ENCODE measurements at places on chromosomes 16 and 17.

DNA sequence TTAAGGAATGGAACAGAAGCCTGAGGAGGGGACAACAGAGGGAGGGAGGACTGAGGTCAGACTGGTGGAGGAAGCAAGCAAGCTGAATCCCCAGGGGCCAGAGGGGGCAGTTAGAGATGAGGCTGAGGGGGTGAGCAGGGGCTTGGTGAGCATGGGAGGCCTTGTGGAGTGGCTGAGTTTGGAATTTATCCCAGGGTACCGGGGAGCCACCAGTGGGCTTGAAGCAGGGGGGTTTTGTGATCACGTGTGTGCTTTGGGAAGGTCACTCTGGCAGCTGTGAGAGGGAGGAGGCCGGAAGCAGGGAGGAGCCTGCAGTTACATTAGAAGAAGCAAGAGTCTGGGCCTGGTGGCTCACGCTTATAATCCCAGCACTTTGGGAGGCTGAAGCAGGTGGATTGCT lies 9.8 kb upstream of the CTCF start:
- no peak for DNase-seq
- no peaks in the 10 kb centered on the region for H3K27me3 ChIP-seq
- H3K36me3 ChIP-seq = no peaks in the 10 kb centered on the region

GRCh38 chr17:77120868-77121267 lies 19.9 kb upstream of the SEC14L1 start:
- no peak overlapping the region for H3K4me3 ChIP-seq
- peaks cover 22% of the 10 kb centered on the region for H3K4me1 ChIP-seq
- no peak for DNase-seq

GRCh38 chr17:64203630-64204029 lies 59.4 kb downstream of the TEX2 start:
- no peak overlapping the region for H3K27ac ChIP-seq
- no peak overlapping the region for H3K4me3 ChIP-seq
- H3K27me3 ChIP-seq = no peaks in the 10 kb centered on the region
- no peaks in the 10 kb centered on the region for H3K36me3 ChIP-seq
- no peak for DNase-seq

DNA sequence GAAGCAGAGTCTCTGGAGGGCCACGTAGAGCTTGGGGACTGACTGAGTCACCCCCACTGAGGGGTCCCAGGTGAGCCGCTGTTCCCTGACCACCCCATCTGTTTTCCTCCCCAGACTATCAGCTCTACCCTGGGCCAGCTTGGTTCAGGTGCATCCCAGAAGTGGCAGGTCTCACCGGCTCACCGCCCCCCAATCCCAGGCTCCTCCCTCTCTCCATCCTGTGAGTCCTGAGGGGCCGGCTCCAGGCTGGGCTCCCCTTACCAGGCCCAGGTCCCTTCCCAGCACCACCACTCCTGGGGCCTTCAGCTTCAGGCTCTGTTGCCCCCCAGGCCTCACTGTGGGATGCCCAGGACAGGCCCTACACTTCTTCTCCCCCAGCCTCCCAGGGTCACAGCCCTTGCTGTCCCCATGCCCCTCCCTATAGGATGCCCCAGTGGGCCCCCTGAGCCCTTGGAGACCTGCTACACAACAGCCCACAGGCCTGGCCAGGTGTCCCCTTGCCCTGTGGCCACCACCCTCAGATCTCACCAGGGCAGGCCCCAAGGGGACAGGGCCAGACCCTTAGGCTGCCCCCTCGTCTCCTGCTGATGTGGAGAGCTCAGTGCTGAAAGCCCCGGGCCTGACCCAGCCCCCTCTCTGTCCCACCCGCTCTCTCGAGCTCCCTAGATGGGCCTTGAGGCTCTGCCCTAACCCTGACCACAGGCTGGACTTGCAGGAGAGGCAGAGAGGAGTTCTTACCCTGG lies 40.4 kb downstream of the TNFRSF13B start:
- H3K4me3 ChIP-seq = no peak overlapping the region
- no peak for DNase-seq
- H3K36me3 ChIP-seq = no peaks in the 10 kb centered on the region
- H3K27me3 ChIP-seq = no peaks in the 10 kb centered on the region
- no peaks in the 10 kb centered on the region for H3K4me1 ChIP-seq
- H3K27ac ChIP-seq = no peak overlapping the region

DNA sequence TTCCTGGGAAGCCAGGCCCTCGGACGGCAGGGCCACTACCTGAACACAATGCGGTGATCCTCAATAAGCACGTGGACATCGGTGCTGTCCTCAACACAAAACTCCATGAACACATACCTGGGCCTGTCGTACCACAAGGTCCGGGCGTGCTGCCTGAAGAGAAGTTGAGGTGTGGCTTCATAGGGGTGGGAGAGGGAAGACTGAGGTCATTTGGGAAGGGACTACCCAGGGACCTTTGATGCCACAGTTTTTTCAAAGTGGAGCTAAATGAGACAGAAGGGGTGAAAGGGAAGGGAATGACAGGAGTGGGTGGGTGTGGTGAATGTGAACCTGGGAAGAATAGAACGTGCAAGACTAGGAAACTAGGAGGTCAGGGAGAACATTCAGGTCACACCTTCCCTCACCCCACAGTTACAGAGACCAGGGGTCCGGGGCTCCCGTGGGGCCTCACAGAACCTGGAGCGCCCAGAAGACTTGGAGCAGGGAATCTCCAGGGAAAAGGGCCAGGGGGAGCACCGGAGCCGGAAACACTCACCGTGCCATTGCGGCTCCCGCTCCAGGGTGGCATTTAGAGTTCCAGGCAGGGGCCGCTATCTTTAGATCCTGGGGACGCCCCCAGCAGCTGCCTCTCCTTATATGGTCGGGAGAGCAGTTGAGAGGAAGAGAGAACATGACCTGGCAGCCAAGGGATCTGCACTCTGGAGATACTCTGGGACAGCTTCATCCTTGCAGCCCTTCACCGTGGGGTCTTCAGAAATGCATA lies at the start of gene PTGES3L:
PTGES3L (minus strand) TSS at position 570 of the 763 bp plus-strand sequence; CDS start at position 543, 27 bp downstream.
- no peaks in the 10 kb centered on the region for H3K27me3 ChIP-seq
- H3K4me1 ChIP-seq = peaks cover 26% of the 10 kb centered on the region
- DNase-seq = no peak
- no peaks in the 10 kb centered on the region for H3K36me3 ChIP-seq
- peak within 1 kb of the TSS; percentile 88 for H3K4me3 ChIP-seq
- peak within 1 kb of the TSS; percentile 68 for H3K27ac ChIP-seq

GRCh38 chr17:9232591-9233270 lies 211.4 kb downstream of the NTN1 start:
- peaks cover 40% of the 10 kb centered on the region for H3K4me1 ChIP-seq
- peak overlapping the region; percentile 79 for H3K27ac ChIP-seq
- H3K27me3 ChIP-seq = no peaks in the 10 kb centered on the region
- H3K4me3 ChIP-seq = no peak overlapping the region
- DNase-seq = no peak
- no peaks in the 10 kb centered on the region for H3K36me3 ChIP-seq

DNA sequence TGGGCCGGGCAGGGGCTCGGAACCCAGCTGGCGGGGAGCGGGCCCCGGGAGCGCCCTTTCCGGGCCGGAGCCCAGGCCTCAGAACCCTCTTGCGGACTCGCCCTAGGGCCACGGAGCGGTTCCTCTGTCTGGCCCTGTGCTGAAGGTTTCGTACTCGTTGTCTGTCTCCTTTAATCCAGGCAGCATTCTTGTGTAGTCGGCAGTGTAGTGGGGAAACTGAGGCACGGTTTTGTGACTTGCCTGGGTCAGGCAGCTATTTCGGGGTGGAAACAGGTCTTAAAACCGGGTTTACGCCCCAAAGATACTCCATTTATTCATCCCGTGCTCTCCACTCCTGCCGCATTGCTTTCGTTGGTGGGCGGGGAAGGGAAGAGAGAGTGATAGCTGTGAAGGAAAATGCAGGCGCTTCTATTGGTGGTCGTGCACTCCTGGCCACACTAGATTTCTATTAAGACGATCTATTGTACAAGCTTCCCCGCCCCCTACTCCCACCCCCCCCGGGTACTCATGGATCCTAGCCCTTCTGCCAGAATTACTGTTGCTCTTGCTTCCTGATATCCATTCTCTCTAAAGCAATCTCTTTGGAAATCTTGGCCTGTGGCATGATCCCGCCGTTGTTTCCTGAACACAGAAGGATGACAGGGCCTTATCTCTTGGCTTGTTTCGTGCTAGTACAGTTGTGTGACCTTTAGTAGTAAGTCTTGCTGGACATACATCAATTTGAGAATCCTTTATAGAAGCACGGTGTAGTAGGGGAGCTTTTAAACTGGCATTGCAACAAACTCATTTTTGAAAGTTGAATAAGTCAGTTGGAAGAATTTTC lies 751 bp downstream of the DCAF7 start:
- H3K36me3 ChIP-seq = no peaks in the 10 kb centered on the region
- peaks cover 59% of the 10 kb centered on the region for H3K4me1 ChIP-seq
- H3K27ac ChIP-seq = peak overlapping the region; percentile 90
- H3K4me3 ChIP-seq = peak overlapping the region; percentile 73
- DNase-seq = peak; percentile 86
- no peaks in the 10 kb centered on the region for H3K27me3 ChIP-seq

- H3K36me3 ChIP-seq = no peaks in the 10 kb centered on the region
- no peak for DNase-seq
- peaks cover 14% of the 10 kb centered on the region for H3K4me1 ChIP-seq
- no peak overlapping the region for H3K4me3 ChIP-seq
- H3K27ac ChIP-seq = peak overlapping the region; percentile 72
Measured at GRCh38 chr17:68398691-68399637, 58.3 kb downstream of the WIPI1 start.

GRCh38 chr17:1580979-1581676 lies 18.5 kb upstream of the PITPNA start:
- no peak overlapping the region for H3K27ac ChIP-seq
- peaks cover 8% of the 10 kb centered on the region for H3K4me1 ChIP-seq
- no peaks in the 10 kb centered on the region for H3K36me3 ChIP-seq
- no peak overlapping the region for H3K4me3 ChIP-seq

Measured in vagina (tissue), 2 donors.